ENCODE measurements at places on chromosomes 4 and X.

DNA sequence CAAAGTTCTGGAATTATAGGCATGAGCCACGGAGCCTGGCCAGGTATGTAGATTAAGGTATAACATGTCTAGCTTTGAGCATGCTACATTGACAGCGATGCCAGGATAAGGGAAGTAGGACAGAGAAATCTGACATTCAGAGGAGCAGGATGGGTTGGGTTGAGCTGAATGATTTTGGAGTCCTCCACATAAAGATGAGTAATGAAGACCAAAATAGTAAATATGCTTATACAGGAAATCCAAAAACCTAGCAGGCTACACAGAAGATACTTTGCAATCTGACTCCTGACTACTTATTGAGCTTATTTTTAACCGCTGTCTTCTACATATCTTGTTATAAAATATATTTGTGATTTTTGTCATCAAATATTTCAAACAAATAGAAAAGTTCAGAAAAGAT lies 69.7 kb downstream of the PDGFC start:
- DNase-seq, result no peak

- peak; percentile 67 for DNase-seq
Observed at GRCh38 chr4:24642981-24643547, 58.7 kb upstream of the DHX15 start.

- no peak for DNase-seq
Observed at GRCh38 chr4:36353998-36354397, 72.6 kb downstream of the DTHD1 start.

- no peak for DNase-seq
Observed at GRCh38 chr4:7806338-7807090, 133.1 kb downstream of the AFAP1 start.

GRCh38 chrX:77945910-77946545 lies 23.4 kb downstream of the PGAM4 start:
- DNase-seq, result no peak

GRCh38 chrX:14039344-14039743 lies 9.7 kb upstream of the GEMIN8 start:
- no peak for DNase-seq

- DNase-seq, result no peak
Observed at GRCh38 chr4:61024610-61025009, 175.5 kb upstream of the ADGRL3 start.

GRCh38 chr4:125735102-125735501 lies 420.3 kb downstream of the FAT4 start:
- DNase-seq, result peak; percentile 31

GRCh38 chr4:54933579-54933978 lies 191.8 kb downstream of the KDR start:
- DNase-seq, result no peak

DNA sequence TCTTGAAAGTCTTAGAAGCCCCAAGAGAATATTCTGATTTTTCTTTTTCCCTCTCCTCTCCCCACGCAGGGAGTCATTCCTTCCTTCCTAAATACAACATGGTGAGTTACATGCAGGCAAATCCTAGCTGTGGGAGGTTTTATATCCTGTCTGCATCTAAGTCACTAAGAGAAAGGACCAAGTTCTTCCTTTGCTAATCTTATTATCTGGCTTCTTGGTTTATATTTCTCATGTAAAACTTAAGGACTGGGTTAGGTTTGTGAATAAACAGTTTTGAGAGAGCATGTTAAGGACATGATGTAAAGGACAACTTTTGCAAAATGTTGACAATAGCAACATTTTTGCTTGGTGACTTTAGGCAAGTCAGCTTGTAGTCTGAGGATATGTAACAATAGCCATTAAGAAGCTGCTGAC lies 5.1 kb upstream of the CXCL9 start:
- DNase-seq, result no peak

GRCh38 chr4:76429636-76430035 lies 5.4 kb upstream of the SHROOM3 start:
- no peak for DNase-seq

Measured in A549 (cell line).